ENCODE measurements at places on chromosomes 3 and 15.

GRCh38 chr15:87478687-87479072, 777.9 kb downstream of the NTRK3 start:
- no peak for DNase-seq

DNA sequence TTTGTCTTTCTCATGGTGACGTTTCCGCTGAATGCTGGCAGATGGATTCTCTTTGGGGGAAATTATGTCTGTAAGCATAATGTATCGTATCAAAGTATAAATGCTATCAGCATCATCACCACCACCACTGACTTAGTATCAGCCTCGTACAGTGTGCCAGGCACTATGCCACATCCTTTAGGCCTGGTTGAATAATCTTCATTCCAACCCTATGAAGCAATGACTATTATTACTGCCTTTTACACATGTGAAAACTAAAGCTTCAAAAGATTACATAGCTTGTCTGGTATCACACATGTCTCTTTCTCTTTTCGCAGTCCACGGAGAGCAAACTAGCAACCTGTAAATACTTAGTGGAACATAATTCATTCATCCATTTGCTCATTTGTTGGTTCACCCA, 166.7 kb upstream of the PRICKLE2 start:
- DNase-seq = no peak

DNA sequence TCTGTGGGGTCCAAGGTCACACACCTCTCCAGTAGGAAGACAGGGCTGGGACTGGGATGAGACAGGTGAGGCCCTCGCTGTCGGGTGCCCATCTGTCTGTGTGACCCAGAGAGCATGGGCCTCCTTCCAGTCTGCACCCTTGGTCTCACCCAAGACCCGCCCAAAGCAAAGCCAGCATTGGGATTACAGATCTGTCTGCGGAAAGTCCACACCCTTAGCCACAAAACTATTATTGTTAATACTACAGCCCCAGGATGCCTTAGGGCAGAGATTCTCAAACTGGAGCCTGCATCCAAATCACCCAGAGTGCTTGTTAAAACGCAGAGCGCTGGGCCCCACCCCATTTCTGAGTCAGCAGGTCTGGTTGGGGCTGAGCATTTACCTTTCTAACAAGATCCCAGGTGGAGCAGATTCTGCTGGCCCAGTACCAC, 58.5 kb upstream of the ZNF148 start:
- peak; percentile 48 for DNase-seq

DNA sequence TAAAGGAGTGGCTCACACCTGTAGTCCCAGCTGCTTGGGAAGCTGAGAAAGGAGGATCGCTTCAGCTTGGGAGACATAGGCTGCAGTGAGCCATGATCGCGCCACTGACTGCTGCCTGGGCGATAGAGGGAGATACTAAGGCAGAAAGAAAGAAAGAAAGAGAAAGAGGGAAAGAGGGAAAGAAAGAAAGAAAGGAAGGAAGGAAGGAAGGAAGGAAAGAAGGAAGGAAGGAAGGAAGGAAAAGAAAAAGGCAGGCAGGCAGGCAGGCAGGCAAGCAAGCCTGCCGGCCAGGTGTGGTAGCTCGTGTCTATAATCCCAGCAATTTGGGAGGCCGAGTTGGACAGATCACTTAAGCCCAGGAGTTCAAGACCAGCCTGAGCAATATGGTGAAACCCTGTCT, 15.3 kb downstream of the SLC28A1 start:
- no peak for DNase-seq

DNA sequence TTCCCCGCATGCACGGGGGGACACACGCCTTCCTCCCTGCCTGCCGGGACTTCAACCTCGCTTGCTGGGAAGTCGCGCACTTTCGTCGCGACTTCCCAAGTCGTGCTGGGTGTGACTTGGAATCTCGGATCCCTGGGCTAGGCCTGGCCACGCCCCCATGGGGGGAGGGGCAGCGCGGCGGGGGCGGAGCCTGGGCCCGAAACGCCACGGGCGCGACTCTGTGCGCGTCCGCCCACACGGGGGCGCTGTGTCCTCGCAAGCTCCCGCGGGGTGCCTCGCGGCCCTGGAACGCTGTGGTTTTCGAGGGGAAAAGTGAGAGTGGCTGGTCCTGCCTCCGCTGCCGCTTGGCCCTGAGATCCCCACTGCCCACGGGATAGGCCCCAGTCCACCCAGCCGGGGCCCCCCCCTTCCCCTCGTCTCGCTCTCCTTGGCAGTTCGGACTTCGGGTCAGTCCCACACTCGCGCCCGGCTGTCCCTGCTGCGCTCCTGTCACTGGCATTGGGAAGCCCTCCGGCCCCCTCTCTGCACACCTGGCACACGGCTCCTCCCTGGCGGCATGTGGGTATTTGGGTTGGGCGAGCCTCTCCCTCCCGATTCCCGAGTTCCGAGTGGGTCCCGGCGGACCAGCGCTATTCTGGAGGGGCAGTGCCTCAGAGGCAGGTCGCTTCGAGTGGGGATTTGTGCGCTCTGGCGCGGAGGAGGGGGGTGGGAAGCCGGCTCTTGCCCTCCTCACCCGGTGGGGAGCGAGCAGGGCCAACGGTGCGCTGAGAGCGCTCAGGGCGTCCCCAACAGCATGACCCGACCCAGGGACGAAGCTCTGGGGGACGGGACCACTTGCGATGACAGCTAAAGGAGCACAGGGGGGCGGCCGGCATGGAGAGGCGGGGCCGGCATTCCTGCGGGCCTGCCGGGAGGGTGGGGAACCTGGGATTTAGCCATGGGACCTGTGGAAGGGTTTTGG, 23.6 kb downstream of the SEC61A1 start:
- DNase-seq = peak; percentile 97

- no peak for DNase-seq
These were observed 4.0 kb downstream of the ATP10A start for GRCh38 chr15:25858952-25859760.

DNA sequence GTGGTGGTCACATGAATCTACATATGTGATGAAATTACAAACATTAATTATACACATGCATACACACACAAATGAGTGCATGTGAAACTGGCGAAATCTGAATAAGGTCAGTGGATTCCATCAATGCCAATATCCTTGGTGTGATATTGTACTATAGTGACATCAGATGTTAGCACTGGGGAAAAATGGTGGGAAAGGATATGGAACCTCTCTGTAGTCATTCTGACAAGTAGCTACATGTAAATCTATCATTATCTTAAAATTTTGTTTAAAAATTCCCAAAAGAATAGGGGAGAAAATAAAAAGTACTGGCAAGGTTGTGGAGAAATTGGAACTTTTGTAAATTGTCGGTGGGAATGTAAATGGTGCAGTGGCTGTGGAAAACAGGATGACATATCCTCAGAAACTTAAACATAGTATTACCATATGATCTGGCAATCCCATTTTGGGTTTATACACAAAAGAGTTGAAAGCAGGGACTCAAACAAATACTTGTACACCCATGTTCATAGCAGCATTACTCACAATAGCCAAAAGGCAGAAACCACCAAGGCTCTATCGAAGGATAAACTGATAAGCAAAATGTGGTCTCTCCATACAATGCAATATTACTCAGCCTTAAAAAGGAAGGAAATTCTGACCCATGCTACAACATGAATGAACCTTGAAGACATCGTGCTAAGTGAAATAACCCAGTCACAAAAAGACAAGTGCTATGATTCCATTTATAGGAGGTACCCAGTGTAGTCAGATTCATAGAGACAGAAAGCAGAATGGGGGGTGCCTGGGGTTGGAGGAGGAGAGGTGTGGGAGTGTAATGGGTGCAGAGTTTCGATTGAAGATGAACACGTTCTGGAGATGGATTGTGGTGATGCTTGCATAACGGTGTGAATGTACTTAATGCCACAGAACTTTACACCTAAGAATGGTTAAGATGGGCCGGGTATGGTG, 25.3 kb upstream of the HRH1 start:
- DNase-seq = no peak

GRCh38 chr3:143071776-143072175, 47.8 kb upstream of the CHST2 start:
- no peak for DNase-seq

DNA sequence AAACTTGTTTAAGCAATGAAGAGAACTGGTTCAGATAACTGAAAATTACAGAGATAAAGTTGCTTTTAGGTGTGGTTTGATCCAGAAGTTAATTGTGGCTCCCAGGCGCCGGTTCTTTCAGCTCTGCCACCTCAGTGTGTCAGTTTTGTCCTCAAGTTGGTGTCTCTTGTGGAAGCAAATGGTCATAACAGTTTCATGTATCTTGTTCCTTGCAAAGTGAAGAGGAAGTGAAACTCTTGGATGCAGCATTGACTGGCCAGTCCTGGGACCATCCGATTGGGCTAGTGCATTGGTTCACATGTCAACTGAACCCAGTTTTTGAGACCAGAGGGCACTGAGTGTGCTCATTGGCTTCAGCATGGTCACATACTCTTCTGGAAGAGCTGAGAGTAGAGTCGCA, 181.4 kb upstream of the GRM7 start:
- no peak for DNase-seq

All from erythroblast (primary cell).